Stimulated activated naive CD4-positive, alpha-beta T cell treated with Interleukin-2 at 50 U/mL for 16 hours (primary cell): ENCODE measurements at places on chromosomes 3 and 15.

DNA sequence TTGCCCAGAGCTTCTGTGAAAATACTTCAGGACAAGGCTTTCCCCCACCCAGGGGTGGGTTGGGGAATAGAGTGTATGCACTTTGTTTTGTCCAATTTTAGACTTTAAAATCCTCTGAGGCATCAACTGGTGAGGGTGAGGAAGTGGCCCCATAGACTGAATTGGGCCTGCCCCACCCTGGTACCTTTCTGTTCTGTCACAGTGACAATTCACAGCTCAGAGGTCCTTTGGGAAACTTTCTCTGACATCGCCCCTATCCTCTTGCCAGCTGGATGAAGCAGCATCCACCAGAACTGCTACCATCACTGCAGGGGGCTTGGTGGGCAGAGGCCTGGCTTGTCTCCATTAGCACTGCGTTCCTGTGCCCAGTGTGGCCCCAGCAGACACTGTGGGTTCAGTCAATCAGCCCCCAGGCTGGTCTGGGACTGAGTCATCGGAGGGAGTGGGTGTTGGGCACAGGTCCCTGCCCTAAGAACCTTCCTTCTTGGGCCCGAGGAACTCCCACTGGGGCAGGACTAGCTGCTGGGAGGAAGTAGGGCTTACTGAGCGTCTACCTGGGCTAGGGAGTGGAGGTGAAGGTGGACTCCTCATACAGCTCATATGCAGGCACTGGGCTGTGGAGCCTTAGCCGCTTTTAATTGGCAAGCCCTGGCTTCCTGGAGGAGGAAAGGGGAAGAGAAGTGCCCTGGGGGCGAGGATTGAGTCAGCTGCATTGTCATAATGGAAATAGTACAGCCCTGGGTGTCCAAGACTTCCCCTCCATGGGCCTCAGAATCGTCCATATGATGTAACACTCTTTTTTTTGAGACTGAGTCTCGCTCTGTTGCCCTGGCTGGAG lies 1.5 kb upstream of the PPM1M start:
- DNase-seq = peak; percentile 61

GRCh38 chr15:36527235-36528162 lies 51.9 kb upstream of the CDIN1 start:
- DNase-seq = no peak

- no peak for DNase-seq
Observed at GRCh38 chr3:83224101-83224868, 1462.8 kb upstream of the GBE1 start.

GRCh38 chr3:55544219-55544618 lies 57.1 kb upstream of the WNT5A start:
- DNase-seq = no peak

- DNase-seq = no peak
Observed at GRCh38 chr3:194471863-194472262, 14.9 kb downstream of the ATP13A3 start.

GRCh38 chr3:193812791-193813500 lies 219.9 kb downstream of the OPA1 start:
- DNase-seq = no peak

- no peak for DNase-seq
Observed at GRCh38 chr3:195892105-195893043, 16.0 kb downstream of the TNK2 start.

DNA sequence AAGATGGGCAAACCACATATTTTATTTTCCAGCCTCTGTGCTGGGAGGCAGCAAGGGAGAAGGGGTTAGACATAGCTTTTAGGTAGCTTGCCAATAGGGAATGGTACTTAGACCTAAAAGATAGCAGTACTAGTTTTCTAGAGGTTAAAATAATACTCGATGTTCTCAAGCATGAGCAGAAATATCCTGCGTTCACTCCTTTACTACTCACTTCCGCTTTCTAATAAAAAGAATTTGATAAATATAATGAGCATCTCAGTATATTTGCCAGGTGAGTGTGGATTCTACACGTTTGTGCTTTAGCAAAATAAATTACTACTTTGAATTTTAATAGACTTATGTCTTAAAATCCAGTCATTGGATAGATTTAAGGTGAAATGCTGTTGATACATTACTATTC lies 39.4 kb upstream of the CD47 start:
- DNase-seq = no peak

GRCh38 chr3:90052425-90052950 lies 945.1 kb downstream of the EPHA3 start:
- DNase-seq = no peak

- DNase-seq = no peak
Observed at GRCh38 chr15:46450810-46451182, 816.0 kb downstream of the SQOR start.
